Activated T-helper 1 cell treated with anti-CD3 and anti-CD28 coated beads, Interleukin-12 subunit alpha, Interleukin-12 subunit beta, Interleukin-2, Interleukin-4 antibody, amounts not matched to agents 30 ng/mL and 10 ng/mL and 1 ng/mL, durations not matched to agents 14 hours and 24 hours and 36 hours (primary cell): ENCODE measurements at places on chromosomes 3 and 15. TPM values are rescaled to one million over a fixed set of nuclear protein-coding genes. Genes with fewer than 3 reads are reported as not detected.

The C3orf49 gene
- total RNA-seq, result not detected in 2 replicates

DNA sequence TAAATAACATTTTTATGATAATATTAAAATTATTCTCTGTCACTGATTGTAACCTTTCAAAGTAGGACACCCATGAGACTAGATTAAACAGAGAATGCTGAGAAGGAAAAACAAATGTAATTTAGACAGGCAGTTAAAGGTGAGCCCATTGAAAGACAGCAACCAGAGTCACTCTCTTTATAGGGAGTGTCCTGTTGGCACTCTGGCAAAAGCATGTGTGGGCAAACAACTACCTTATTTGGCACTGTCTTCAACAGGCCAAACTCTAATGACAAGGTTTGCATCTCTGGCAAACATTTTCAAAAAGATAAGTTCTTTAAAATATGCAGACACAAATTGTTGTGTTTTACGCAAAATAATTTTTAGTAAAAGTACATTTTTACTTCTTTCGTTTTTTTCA is 29.8 kb downstream of the NFKBIZ start:
- no peak for DNase-seq

The DPPA2 gene
- total RNA-seq, result not detected in 2 replicates

The DPPA4 gene
- not detected in 2 replicates for total RNA-seq

GRCh38 chr3:23583980-23584740 is 221.6 kb upstream of the UBE2E1 start:
- no peak for DNase-seq

DNA sequence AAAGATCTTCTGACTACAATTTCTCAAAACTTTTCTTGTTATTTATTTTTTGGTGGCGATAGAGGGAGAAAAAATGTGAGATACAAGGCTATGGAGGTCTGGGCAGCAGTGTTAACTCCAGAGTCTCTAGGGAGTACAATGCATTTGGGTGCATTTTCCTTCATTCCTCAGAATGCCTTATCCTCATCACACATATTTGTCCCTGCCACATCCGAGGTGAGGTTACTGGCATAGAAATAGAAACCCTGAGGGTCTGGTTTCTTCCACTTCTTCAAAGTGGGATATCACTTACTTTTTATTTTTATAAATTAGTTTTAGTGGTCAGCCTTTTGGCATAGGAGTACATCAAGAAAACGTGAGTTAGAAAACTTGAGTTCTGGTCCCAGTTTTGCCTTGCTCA is 150.4 kb downstream of the TIGIT start:
- no peak for DNase-seq

DNA sequence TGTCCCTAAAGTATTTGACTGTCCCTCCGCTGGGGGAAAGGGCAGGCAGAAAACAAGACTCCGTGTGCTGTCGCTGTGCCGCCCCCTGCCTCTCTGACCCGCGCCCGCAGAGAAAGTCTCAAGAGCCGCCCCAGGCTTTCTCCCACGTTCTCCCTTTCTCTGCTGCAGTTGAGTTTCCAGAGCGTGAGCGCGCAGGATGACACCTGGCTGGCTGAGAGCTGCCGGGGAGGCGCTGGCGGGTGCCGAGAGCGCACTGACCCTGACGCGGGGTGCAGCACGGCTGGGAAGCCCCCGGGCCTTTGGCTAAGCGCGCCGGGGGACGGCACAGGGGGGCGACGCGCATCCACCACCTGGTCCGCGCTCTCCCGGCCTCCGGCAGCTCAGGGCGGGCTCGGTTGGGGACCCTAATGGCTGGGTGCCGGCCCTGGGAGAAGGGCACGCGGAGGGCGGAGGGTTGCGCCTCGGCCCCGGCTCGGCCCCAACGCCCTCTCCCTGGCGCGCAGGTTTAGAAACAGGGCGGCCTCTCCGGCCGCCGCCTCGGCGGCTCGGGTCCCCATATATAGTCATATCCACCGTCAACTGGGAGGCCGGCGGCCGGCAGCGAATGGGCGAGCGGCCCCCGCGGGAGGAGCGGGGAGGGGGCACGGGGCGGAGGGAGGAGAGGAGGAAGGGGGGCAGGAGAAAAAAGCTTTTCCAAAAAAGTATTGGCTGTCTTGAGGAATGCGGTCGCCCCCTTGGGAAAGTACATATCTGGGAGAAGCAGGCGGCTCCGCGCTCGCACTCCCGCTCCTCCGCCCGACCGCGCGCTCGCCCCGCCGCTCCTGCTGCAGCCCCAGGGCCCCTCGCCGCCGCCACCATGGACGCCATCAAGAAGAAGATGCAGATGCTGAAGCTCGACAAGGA is at the start of gene TPM1:
Gene TPM1, plus strand, starts transcription at position 774 of the 903 bp plus-strand sequence. Its CDS starts 83 bp downstream, at position 857.
- DNase-seq, result no peak

DNA sequence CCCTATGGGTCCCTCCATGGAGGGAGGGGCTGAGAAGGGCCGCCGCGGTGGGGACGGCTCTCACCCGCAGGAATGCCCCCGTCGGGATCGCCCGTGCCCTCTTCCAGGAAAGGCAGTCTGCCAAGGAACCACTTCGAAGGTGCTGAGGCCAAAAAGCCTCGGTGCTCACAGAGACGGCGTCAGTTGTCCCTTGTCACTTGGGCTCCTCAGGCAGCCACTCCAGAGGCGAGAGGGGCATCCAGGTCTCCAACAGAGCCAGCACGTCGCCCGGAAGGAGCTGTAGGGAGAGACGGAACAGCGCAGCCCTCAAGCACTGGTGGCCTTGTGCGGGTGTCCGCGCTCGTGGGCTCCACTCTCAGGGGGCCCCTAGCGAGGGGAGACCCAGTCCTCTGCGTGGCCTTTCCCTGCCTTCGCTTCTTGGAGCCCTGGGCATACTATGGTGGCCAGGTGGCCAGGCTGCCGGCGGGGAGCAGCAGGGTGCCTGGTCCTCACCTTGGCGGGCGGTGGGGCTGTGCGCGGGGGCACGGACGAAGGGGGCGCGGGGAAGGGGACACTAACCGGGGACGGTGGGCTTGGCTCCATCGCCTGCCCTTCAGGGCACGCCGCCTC is 994 bp downstream of the MESP1 start:
- no peak for DNase-seq

DNA sequence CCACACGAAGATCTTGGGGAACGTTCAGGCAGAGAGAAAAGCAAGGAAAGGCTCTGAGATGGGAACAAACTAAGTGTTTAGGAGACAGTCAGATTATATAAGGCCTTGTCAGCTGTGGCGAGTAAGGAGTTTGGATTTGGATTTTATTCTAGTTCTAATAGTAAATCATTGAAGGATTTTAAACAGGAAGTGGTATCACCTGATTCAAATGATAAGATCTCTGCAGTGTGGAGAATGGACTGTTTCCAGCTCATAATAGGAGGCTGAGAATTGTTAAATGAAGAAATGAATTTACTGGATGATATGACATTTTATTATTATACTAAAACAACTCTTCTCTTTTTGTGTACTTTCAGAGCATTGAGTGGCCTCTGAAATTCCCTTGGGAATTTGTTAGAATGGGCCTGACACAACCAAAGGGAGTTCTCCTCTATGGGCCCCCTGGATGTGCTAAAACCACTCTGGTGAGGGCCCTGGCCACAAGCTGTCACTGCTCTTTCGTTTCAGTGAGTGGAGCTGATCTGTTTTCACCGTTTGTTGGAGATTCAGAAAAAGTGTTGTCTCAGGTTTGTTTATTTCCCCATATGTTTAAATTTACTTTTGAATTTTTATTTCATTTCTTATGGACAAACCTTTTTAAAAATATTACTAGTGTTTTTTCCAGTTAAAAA is 36.0 kb upstream of the GATM start:
- no peak for DNase-seq

DNA sequence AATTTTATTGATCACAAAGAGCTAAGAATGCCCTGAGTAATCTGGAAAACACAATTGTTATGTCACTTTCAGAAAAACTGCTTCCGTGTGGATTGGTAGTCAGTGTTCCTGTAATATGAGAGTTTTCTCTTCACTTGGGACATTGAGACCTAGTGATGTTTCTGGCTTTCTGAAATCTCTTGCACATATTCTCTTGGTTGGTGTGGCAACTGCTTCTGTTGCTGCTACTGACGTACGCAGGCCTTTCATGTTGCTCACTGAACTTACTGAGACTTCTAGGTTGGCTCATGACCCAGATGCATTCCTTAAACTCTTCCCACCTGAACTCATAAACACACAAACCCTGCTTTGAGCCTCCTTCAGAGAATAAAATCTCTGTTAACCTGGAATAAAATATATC is 175.0 kb upstream of the PFN2 start:
- no peak for DNase-seq

The ZNF385D gene
- total RNA-seq, result not detected in 2 replicates

- DNase-seq, result no peak
Measured at GRCh38 chr3:66406831-66407610, 93.8 kb downstream of the LRIG1 start.

- no peak for DNase-seq
Measured at GRCh38 chr3:71186801-71187200, 396.7 kb downstream of the FOXP1 start.

GRCh38 chr3:30333903-30334302 is 272.5 kb upstream of the TGFBR2 start:
- DNase-seq, result no peak

- DNase-seq, result no peak
Measured at GRCh38 chr3:54909191-54909590, 18.7 kb downstream of the LRTM1 start.

The SGO1 gene
- 17.8 and 18.3 TPM in 2 replicates for total RNA-seq

DNA sequence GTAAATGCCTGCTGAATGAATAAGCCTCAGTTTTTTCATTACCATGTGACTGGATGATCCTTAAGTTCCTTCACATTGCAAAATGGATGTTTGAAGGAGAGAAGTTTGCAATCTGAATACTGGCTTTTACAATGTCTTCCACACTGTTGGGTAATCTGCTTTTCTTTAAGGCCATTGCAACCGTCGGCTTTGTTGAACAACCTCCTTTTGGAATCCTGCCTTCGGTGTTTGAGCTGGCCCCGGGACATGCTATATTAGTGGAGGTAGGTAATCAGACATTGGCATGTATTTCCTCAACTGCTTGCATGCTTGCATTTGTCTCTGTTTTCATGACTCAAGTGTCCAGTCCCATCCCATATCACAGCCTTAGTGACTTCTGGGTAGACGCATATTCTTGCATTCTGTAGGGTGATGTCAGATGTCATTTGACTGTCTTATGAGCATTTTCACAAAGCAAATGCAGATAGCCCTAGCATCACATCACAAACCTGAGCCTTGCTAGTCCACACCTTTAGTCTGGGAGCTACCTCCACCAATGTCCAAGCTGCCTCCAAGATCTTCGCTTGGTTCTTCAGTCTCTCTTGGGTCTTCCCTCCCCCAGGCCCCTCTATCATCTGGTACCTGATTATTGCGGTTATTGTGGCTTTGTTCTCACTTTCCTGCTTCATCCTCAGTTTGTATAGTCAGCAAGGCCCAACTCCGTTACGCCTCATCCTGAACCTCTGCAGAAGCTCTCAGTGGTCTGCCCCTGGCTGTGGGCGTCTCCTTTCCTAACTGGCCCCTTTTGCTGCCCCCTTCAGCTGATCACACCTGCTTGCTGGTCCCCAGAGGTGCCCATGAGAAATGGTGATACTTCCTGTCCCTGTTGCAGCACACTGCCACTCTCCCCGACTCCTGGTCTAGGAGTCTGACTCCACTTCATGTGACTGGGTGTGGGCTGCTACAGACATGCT is 48.5 kb downstream of the ACAA1 start:
- DNase-seq, result no peak

The SENP7 gene
- 9.1 and 10.7 TPM in 2 replicates for total RNA-seq

DNA sequence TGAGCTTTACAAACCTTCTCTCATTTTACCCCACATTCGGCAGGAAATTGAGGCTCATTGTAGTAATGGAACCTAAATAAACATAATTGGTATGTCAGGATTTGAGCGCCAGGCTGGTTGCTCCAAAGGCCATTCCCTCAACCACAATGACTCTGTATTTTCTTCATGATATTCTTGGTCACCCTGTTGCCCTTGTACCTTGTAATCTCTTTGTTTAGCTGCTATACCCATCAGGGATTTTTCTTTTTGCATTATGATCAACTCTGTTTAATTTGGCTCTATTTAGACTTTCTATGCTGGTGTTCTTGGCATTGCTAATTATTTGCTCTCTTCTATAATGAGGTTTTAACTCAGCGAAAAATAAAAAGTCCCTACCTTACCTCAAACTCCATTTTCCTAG is 29.8 kb downstream of the DUOX2 start:
- no peak for DNase-seq

The RABL3 gene
- 24.3 and 25.6 TPM in 2 replicates for total RNA-seq

The PP2D1 gene
- not detected in 2 replicates for total RNA-seq

- no peak for DNase-seq
Measured at GRCh38 chr3:191066669-191067068, 132.4 kb upstream of the OSTN start.

GRCh38 chr15:100612539-100612938 is 10.2 kb downstream of the ASB7 start:
- DNase-seq, result no peak

DNA sequence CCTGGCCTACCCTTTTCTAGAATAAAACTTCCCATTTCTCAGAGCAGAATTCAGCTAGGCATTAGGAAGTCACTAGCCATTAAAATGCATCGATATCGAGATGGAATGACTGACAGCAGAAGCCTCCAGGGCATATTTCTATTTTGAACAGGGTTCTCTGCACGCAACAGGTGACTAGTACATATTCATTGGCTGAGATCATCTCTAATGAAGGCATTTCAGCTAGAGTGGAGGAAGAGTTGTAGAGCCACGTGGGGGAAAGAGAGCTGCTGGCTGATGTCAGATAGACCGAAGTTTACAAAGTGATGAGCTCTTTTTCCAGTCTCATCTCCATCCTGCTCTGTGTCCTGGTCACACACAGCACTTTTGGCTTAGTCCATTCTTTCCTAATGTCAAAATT is 7.5 kb downstream of the TMEM40 start:
- no peak for DNase-seq
